ENCODE measurements at places on chromosomes 2 and 18.

DNA sequence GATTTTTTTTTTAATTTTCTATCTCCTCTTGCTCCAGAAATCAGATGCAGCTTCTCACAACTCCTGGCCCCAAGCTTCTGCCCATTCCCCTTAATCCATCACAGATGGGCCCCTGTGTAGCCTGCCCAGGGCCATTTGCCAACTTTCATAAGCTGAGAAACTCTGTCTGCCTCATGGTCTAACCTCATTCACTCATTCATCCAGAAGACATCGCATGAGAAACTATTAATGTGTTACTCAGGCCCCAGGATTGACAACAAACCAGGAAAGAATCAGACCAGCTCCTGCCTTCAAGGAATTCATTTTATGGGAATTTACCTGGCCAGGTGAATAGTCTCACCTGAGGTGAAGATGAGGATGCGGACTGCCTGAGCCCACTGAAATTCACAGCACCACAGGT lies 35.0 kb downstream of the SLC14A2 start:
- no peak for DNase-seq

DNA sequence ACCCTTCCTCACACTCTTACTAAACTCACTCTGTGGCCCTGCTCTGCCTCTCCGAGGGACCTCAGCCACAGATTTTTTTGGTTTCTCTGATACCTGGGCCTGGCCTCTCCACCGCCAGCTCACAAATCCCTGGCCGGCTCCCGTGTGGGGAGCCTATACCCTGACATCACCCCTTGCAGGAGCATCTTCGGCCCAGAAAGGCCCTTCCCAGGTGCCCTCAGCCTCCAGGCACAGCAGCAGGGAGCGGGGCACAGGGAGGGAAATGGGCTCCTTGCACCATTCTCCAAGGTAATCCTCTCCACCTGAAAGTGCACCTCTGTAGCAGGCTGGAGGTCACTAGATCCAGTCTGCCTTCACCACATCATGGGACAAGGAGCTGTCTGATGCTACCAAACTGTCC lies 43.2 kb downstream of the CRACDL start:
- no peak for DNase-seq

- no peak for DNase-seq
Measured at GRCh38 chr2:3079959-3080948, 297.4 kb downstream of the EIPR1 start.

DNA sequence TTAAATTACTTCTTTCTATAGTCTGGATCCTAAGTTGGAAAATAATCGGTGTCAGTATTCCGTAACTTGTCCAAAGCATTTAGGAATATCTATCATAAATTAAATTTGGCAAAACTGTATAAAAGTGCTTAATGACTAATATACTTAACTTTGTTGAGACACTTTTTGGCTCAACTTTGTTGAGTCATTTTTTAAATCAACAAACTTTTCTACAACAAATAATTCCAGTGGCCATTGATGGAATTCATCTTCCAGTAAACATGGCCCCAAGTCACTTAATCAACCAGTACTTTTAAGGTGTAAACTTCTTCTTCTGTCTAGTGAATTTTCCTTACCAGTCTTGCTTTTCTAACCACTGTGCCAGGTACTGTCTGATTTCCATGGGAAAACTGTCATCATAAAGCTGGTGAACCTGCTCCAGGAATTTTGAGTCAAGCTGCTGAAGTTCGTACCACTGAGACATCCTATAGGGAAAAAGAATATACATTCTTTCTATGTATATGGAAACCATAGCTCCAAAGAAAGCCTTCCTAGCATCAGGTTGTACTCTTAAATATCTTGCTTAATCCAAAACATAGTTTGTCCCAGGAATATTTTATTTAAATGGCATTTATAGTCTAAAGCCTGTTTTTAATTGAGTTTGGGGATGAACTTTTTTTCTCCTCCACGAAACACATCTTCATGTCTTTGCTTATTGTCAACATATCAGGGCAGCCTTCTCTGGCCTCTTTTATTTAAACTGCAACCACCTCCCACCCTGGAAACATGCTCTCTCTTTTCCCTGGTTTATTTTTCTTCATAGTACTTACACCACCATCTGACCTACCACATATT lies 4.2 kb downstream of the STAT1 start:
- no peak for DNase-seq

GRCh38 chr2:16908656-16909055 lies 243.0 kb upstream of the CYRIA start:
- DNase-seq = no peak

- DNase-seq = no peak
Measured at GRCh38 chr2:11406958-11407381, 59.0 kb downstream of the E2F6 start.

DNA sequence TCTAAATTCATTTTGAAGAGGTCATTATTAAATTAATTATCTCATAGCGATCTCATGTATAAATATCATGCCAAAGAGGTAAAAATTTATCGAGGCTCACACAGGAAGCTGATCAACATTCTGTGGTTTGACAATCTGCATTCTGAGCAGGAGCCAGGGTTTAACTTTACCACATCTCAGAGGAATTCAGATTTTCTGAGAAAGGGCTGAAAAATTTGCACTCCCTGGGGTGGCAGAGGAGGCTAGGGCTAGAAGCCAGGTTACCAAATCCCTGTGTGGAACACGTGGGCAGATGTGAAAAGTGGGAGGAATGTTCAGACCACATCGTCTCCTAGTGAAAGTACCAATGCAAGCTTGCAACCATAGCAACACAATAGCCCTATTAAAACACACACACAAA lies 63.5 kb upstream of the CTLA4 start:
- no peak for DNase-seq

GRCh38 chr2:196201229-196202009 lies 30.0 kb upstream of the STK17B start:
- no peak for DNase-seq

DNA sequence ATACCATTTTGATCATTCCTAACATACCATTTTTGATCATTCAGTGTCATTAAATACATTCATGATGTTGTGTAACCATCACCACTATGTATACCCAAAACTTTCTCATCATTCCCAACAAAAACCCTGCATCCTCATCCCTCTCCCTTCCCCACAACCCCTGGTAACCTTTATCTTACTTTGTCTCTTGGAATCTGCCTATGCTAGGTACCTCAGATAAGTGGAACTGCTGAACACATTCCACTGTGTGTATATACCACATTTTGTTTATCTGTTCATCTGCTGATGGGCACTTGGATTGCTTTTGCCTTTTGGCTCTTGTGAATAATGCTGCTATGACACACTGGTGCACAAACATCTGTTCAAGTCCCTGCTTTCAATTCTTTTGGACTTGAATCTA lies 83.8 kb upstream of the TFCP2L1 start:
- no peak for DNase-seq

DNA sequence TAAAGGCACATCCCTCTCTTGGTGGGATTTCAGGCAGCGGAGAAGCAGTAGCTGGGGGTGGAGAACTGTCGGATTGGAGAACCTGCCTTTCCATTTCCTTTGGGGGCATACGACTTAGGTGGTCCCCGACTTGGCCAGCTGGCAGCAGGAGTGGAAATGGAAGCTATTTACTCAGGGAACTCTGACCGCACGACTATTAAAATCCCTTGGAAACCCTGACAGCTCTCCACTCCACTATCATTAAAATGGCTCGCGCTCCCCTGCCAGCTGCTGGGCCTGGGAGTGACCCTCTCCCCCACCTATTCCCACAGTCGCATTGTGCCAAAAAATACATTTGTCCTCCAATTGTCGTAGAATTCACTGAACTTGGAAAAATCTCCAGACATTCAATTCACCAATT lies 77.7 kb upstream of the APCDD1 start:
- peak; percentile 86 for DNase-seq
